ENCODE measurements at places on chromosomes 13 and 19.

GRCh38 chr13:79171141-79172061, 234.7 kb downstream of the RBM26 start:
- no peak for DNase-seq

- DNase-seq = no peak
Measured at GRCh38 chr13:69226427-69226826, 881.2 kb upstream of the ATXN8OS start.

DNA sequence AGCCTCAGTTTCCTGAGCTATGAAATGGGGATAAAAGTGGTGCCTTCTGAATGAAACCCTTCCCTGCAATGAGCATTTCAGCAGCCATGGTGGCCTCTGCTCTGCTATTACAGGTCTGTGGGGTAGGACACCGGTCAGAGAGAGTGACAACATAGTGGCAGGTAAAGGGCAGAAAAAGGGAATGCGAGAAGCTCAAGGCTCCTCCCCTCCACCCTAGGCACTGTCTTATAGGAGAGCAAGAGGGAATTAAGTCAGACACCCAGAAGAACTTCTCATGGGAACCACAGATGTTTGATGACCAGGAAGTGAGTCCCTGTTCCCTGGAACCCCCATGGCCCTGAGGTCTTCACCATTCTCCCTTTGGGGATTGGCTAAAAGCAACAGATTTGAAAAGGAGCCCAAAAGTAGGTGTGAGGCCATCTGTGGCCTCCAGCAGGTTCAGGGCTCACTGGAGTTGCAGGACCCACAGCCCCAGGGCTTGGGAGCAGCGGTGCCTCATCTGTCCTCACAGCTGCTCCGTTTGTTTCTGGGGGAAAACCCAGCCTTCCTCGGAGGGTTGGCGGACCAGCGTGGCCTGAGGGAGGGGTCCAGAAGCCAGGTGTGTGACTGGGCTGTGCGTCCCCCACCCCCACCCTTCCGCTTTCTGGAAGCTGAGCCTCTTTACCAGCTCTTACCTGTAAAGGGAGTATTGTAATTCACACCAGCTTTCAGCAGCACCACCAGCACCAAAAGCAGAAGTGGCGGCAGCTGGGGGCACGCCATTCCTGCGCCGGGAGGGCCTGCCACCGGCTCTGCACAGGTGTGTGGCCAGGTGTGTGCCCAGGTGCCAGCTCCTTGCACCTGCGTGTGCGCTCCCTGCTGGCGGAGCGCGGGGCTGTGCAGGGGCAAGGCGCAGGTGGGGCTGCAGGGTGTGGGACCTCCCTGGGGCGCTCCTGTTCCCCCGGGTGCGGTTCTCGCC, 19.4 kb downstream of the IQCN start:
- no peak for DNase-seq

DNA sequence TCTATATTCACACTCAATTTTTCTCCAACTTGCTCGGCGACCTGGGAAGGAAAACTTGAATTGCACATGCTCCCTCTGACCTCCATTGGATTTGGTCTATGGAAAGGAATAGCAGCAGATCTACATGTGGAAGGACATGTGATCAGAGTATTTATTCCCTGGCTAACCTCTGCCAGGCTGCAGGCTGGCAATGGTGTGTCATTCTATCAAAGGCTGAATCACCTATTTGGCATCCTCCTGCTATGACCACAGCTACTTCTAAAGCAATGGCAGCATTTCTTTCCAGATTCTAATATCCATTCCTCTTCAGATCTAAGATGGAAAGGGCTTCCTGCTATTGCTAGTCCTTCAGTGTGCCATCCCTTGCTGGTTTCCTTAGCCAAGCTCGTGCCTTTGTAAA, 144.3 kb upstream of the FREM2 start:
- DNase-seq = no peak

DNA sequence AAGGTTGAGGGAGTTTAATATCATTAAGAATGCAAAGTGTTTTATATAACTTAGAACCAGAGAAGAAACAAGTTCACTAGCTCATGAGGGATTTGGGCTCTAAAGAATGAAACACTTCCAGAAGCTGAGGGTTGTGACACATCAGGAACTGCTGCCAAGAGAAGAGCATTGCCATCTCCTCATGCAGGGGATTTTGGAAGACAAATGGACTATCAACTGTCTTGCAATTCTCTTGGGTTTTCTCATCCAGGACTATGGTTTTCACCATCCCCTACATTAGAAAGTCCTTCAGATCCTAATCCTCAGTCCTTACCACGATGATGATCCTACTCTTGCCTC, 59.7 kb upstream of the KL start:
- DNase-seq = no peak

- DNase-seq = no peak
Measured at GRCh38 chr13:25816239-25816638, 235.6 kb downstream of the SHISA2 start.

GRCh38 chr19:16594131-16594586, 21.9 kb upstream of the SLC35E1 start:
- DNase-seq = peak; percentile 49

- no peak for DNase-seq
Measured at GRCh38 chr13:46572752-46573431, 19.9 kb downstream of the LRCH1 start.

GRCh38 chr13:46367617-46368327, 19.3 kb downstream of the RUBCNL start:
- no peak for DNase-seq

- peak; percentile 34 for DNase-seq
Measured at GRCh38 chr19:33214596-33214995, 11.1 kb downstream of the SLC7A10 start.

GRCh38 chr13:110311443-110312338, 4.6 kb downstream of the COL4A2 start:
- no peak for DNase-seq

- no peak for DNase-seq
Measured at GRCh38 chr19:13831537-13832467, 36.6 kb downstream of the ZSWIM4 start.

- no peak for DNase-seq
Measured at GRCh38 chr19:42030645-42031440, 36.8 kb upstream of the ATP1A3 start.

DNA sequence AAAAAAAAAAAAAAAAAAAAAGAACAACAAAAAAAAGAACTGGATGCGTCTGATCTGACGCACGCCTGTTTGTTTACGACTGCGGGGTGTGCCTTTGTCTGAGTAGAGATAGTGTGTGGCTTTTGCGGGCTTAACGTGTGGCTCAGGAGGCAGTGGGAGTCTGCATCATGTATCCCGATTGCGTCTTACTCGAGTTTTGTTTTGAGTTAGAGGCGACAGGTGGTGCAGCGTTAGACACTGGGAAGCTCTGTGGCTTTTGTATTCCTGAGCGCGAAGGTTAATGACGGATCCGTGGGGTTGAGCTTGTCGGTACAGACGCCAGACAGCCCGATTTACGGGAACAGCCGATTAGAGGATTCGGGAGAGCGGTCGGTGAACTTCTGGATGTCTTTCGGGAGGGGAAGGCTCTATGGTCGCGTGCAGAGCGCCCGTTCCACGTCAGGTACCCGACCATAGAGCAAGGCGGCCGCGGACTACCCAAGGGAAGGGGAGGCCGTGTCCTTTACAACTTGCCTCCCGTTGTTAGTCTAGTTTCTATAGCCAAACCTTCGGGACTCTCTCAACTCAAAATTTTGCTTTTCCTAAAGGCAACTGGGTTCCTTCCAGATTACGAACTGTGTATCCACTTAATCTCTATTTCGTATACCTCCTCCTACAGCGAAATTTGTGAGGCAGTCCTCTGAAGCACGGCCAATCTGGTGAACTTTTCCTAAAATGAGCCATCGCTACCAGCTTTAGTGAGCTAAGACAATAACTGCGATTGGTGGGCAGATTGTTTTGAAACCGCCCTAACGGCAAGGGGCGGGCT, 926 bp upstream of the HNRNPUL1 start:
- DNase-seq = peak; percentile 97

- DNase-seq = no peak
Measured at GRCh38 chr19:35519291-35519690, 5.8 kb upstream of the DMKN start.

GRCh38 chr19:13234518-13234917, 84.3 kb downstream of the IER2 start:
- peak; percentile 81 for DNase-seq

- DNase-seq = no peak
Measured at GRCh38 chr13:43159026-43159461, 135.7 kb downstream of the DNAJC15 start.

DNA sequence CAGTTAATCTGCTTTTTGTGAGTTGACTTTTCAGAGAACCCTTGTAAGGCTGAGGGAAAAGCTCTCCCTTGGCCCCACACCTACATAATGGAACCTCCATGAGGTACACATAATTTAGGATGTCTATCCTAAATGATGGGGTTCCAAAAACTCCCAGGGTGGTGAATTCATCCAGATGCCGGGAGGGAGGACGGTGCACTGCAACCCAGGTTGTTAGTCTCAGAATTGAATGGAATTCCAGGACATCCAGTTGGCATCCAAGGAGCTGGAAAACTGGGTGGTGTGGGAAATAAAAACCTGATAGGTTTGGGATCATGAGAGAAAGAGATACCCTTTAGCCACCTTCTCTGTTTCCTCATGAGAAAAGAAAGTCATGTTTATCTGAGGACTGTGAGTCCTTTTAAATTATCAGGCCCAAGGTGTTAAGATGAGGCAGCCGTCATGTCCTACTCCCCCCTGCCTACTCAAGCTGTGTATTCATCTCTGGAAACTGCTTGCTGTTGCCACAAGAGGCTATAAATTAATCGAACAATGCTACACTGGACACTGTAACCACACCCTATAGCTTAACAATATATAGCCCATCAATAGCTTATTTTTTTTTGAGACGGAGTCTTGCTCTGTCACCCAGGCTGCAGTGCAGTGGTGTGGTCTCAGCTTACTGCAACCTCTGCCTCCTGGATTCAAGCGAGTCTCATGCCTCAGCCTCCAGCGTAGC, 49.5 kb downstream of the C13orf46 start:
- DNase-seq = no peak

Data from OCI-M1 (cell line).